ENCODE measurements at places on chromosomes 16 and 17.

DNA sequence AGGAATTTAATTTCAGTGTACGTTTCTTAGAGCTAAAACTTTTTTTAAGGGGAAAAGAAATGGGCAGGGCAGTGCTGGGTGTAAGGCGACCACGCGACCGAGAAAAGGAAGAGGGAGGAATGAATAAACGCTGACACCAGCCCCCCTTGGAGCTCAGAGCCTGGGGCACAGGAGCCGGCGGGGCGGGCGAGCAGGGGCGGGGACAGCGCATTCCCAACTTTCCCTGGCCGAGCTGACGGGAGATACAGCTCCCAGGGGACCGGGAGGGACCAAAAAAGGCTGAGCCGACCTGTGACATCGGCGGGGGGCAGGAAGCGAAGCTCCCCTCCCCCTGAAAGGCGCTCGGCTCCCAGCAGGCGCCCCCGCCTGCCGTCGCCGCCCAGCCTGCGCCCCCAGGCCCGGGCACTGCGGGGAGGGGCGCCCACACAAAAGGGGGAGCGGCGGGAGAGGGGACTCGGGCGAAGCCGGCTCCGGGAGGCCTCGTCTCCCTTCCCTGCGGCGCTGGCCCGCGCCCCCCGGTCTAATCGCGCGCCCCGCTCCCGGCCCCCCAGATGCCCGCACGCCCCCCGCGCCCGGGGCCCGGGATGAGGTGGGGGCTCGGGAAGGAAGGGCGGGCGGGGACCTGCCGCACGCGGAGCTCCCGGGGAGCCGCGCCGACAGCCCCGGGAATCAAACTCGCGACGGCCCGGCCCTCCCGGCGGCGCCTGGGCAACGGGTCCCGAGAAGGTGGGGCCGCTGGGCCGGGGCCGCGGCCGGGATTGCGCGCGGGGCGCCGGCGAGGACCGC lies 622 bp downstream of the CUEDC1 start:
- DNase-seq: no peak

- no peak for DNase-seq
Observed at GRCh38 chr17:12429116-12429515, 236.6 kb upstream of the MYOCD start.

- DNase-seq: no peak
Observed at GRCh38 chr17:10025976-10026901, 121.2 kb upstream of the RCVRN start.

DNA sequence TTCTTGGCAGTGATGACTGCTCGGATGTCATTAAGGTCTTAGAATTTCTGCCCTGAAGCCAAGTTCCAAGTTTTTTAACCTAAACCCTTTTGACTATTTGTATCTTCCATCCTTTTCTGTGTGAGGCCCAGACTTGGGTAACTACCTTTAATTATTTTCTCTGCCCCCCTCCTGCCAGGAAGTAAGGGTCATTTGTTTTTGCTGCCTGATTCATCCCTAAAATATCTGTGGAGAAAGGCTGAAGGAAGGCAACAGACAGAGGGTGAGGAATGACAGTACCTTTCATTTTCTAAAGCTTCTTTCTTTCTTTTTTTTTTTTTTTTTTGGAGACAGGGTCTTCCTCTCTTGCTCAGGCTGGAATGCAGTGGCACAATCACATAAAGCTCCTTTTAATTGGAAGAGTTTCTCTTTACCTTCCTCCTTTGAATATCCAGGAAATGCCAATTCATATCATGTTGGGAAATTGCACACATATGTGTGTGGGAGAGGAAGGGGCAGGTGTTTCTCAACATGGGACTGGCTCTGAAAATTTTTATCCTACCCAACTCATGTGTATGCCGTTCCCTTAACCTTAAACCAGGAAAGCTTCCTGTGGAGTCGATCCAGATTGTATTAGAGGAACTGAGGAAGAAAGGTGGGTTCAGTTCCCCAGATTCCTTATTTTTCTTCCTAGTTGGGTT lies 957 bp downstream of the VPS25 start:
- DNase-seq: no peak

DNA sequence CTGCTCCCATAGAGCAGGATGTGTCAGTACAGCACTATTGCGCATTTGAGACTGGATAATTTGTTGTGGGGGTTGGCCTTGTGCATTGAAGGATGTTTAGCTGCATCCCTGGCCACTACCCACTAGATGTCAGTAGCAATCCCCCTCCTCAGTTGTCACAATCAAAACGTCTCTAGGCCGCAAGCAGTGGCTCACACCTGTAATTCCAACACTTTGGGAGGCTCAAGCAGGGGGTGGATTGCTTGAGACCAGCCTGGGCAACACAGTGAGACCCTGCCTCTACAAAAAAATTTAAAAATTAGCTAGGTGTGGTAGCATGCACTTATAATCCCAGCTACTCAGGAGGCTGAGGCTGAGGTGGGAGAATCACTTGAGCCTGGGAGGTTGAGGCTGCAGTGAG lies 48.4 kb downstream of the CENPV start:
- DNase-seq: no peak

- no peak for DNase-seq
Observed at GRCh38 chr16:1911467-1912214, 6.6 kb downstream of the HS3ST6 start.

DNA sequence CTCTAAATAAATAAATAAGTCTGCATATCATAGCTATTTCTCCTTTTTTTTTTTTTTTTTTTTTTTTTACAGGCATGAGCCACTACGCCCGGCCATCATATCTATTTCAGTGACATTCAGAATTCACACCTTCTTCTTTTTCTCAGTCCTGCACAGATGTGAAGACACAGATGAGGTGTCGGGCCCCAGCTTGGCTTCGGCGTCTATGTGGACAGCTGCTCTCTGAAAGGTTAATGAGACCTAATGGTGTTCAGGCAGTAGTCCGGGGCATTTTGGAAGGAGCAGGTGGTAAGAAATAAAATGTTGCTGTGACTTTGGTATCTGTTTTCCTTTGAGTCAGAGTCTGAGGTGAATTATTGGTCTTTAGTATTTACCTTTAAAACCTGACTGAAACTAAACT lies 23.6 kb downstream of the TANGO6 start:
- DNase-seq: no peak

GRCh38 chr16:88804552-88805339 lies 1.2 kb downstream of the CDT1 start:
- DNase-seq: no peak

DNA sequence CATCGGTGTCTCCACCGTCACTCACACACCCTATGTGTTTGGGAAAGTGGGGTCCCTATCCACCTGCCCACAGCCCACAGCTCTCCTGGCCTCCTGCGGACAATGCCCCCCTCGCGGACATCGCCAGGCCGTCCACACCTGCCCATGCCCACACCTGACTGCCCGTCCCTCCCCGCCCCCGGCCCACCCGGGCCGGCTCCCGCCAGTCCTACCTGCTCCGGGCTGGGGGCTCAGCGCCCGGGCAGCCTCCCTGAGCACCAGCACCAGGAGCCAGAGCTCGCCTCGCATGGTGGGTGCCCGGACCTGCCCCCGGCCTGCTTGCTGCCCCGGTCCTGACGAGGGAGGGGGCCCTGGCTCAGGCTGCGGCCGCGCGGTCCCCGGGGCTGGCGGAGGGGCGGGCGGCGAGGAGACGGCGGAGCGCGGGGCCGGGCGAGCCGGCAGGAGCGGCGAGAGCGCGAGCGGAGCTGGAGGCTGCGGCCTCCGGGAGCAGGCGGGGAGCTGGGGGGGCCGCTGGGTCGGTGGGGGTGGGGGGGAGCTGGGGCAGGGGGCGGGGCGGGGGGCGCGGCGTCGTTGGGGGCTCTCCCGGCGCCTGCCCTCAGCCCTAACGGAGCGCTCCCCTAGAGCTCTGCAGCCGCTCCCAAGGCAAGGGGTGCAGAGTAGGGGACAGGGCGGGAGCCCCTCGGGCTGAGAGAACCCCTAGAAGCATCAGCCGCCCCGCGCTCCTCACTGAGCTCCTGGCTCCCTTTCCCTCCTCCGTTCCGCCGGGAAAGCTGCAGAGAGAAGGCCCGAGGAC lies at the start of gene PLXDC1:
TSS of gene PLXDC1 (minus strand) at position 488 of the 793 bp plus-strand sequence. CDS start at position 288, 200 bp downstream.
- DNase-seq: no peak

- DNase-seq: no peak
Observed at GRCh38 chr17:11898526-11899235, 98.6 kb downstream of the ZNF18 start.

- no peak for DNase-seq
Observed at GRCh38 chr16:66155933-66156332, 210.6 kb upstream of the CDH5 start.

DNA sequence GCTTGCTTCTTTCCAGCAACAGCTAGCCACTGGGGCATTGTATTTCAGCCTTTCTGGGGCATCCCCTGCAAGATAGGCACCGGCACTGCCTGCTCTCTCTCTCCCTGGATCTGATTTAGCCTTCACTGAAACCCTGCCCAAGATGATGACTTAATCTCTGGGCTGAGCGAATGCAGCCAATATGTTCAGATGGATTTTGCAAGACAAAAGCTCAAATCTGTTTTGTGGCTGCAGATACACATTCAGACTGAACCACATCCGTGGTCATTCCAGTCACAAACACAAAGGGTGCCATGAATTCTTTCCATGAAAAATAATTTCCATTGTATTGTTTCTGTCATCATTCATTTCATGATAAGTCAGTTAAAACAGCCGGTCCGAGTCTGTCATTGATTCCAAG lies 24.2 kb downstream of the SOST start:
- DNase-seq: no peak

DNA sequence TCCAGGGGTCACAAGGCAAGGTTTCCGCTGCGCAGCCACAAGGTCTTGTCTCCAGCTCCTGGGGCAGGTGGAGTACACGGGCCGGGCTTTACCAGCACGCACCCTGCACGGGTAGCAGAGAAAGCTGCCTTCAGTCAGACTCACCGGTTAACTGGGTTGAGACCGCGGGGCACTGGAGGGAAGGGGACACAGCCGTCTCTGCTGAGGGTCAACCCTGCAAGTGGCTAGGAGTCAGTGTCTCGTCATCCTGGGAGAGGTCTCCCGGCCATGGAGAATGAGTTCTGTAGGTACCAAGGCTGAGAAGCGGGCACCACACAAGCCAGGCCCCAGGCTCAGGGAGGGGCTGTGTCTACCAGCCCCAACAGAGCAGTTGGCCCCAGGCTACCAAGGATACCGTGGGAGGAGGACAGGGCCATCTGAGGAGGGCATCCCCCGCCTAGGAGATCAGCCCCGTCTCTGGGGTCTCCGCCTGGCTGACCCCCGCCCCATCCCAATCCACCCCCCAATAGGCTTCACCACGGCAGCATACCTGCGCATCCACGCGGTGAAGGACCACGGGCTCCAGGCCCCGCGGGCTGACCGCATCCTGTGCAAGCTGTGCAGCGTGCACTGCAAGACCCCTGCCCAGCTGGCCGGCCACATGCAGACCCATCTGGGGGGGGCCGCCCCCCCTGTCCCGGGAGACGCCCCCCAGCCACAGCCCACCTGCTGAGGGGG lies 2.8 kb upstream of the PRRT2 start:
- DNase-seq: no peak

- DNase-seq: no peak
Observed at GRCh38 chr16:12406158-12406557, 397.5 kb downstream of the CPPED1 start.

- no peak for DNase-seq
Observed at GRCh38 chr17:7704601-7705268, at the start of gene EFNB3. EFNB3 (plus strand) TSS chr17:7705202; CDS start chr17:7705599, 397 bp downstream.

GRCh38 chr16:78972006-78972405 lies 628.5 kb downstream of the MAF start:
- no peak for DNase-seq

GRCh38 chr17:8192070-8192815 lies 2.3 kb upstream of the BORCS6 start:
- no peak for DNase-seq

DNA sequence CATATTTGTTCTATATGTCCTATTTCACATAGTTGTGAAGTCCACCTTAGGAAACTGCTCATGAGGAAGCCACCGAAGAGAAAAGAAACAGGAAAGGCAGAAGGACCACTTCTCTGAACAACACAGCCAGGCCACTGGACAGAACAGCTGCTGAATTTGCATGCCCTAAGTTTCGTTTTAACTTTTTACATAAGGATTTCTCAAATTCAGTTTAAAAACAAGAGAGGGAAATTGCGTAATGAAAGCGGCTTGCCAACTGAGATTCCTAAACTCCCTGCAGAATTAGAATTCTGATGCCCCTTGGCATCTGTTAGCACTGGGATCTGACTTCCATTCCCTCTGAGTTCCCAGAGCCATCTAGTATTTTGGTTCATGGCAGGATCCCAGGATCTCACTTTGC lies 5.0 kb upstream of the CCL8 start:
- DNase-seq: peak; percentile 81

- DNase-seq: no peak
Observed at GRCh38 chr16:20611350-20611902, 35.3 kb upstream of the ACSM2B start.

GRCh38 chr16:588889-589657 lies 793 bp upstream of the RAB40C start:
- DNase-seq: peak; percentile 98

- DNase-seq: no peak
Observed at GRCh38 chr17:67223924-67224323, 21.1 kb downstream of the HELZ start.

- no peak for DNase-seq
Observed at GRCh38 chr16:49639739-49640431, 216.0 kb downstream of the ZNF423 start.

GRCh38 chr17:15185625-15185991 lies 79.5 kb downstream of the PMP22 start:
- no peak for DNase-seq

GRCh38 chr16:9365370-9365728 lies 273.9 kb downstream of the HAPSTR1 start:
- DNase-seq: peak; percentile 89

GRCh38 chr17:68437979-68438822 lies 19.1 kb downstream of the WIPI1 start:
- DNase-seq: peak; percentile 70

DNA sequence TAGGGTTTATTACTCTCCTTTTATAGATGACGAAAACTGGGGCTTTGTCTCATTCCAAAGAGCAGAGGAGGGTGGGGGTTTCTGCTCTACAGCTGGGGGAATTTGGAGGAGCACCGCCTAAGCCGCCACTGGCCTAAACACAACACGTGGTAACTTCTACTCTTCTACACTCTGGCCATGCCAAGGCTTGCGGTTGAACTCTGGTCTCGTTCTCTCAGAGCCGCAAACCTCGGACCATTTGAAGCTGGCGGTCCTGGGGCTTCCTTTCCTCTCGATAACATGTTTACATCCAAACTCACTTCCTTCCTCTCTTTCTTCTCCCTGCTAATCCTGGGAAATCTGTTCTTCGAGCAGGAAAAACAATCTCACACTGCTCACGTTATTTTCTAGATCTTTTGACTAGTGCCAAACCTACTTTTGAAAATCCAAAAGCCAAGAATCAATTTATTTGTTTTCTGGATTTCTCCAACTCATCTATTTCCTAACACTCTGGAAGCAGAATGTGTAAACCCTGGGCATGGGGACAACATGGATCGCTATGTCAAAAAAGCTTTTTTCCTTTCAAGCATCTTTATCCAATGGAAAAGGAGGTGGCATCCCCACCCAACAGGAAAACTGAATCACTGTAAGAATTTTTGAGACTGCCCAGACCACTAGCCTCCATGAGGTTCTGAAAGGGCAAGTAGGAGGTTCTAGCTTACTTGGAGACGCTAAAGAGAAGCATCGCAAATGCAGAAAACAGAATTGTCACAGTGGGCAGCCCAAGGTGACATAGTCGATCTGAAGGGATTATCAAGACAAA lies 13.6 kb upstream of the EEF2K start:
- DNase-seq: no peak
